ENCODE measurements at places on chromosomes 12 and 14.

DNA sequence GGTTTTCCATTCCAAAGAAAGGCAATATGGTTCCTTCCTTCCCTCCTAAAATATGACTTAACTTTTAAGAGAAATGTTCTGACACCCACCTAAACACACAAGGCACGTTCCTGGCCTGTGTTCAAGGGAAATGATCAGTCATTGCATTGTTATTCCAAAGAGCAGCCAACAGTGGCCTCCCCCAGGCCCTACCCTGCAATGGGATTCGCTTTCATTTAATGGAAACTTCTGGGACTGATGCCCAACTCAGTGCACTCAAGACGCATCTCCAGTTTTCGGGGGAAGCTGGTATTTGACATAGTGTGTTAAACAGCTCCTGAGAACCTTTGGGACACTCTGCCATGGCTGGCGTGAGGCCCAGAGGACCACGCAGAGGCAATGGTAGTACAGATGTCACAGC lies 65.9 kb downstream of the DDX51 start:
- no peak for DNase-seq

- DNase-seq, result no peak
Measured at GRCh38 chr14:106831322-106831720, 1304.9 kb downstream of the TMEM121 start.

DNA sequence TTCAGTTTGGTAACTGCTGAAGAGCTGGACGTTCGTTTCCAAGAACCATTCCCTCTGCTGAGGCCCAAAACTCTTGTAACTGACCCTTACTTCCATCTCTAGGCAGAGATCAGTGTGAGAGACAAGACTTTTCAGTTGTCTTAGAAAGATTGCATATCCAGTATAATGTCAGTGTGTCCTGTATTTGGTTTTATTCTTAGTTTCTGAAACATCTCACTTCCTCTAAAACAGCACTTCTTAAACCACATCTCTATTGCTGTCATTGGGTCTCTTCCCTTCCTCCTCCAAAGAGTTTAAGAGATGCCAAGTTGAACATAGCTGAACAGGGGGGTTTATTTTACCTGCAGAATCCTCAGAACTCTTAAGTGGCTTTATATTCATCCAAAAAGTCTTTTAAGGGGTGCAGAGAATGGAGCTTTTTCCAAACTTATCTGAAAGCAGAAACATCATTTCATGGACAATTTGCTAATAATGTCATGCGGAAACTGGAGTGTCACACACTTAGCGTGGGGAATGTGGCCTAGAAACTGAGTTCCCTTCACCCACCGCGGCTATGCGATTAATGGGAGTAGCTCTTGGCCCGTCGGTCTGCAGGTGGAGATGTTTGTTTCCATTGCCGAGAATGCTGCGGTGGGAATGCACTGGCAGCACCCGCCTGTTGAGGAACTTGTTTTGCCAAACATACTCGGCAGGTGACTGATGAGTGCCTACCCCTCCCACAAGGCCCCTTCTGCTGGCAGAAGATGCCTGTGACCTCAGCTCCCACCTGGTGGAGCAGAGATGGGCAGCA lies 148.2 kb downstream of the ADGRD1 start:
- no peak for DNase-seq

DNA sequence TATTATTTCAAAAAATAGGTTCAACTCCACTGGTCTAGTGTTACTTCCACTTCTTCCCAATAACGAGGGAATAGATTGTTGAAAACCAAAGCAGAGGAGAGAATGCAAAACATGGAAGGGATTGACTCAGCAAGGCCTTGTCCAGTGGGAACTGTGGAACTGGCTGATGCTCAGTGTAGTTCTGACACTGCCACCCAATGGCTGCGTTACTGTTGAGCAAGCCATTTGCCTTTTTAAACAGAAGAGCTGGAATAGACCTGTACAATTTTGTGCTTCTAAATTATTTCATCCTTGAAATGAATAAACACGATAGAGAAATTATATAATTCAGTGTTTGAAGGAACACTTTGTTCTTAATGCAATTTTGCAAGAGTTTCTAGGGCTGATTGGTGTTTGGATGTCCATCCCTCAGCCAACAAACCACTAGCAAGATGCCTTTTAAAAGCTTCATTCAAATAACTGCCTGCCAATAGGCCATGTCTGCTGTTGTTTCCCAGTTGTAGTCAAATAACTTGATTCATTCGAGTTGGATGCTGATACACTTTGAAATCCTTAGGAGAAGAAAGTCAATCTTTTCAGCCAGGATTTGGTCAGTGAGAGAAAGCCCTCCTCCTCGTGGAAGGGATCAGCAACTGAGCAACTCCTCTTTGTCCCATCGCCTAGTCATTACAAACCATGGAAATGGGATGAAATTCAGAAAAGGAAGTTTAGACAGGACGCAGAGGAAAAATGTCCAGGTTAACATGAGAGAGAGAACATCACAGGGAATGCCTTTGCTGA lies 7.3 kb upstream of the MGP start:
- no peak for DNase-seq

- DNase-seq, result no peak
Measured at GRCh38 chr12:75842090-75842489, 189.5 kb downstream of the PHLDA1 start.

GRCh38 chr14:44846232-44846824 lies 115.4 kb downstream of the KLHL28 start:
- DNase-seq, result no peak

DNA sequence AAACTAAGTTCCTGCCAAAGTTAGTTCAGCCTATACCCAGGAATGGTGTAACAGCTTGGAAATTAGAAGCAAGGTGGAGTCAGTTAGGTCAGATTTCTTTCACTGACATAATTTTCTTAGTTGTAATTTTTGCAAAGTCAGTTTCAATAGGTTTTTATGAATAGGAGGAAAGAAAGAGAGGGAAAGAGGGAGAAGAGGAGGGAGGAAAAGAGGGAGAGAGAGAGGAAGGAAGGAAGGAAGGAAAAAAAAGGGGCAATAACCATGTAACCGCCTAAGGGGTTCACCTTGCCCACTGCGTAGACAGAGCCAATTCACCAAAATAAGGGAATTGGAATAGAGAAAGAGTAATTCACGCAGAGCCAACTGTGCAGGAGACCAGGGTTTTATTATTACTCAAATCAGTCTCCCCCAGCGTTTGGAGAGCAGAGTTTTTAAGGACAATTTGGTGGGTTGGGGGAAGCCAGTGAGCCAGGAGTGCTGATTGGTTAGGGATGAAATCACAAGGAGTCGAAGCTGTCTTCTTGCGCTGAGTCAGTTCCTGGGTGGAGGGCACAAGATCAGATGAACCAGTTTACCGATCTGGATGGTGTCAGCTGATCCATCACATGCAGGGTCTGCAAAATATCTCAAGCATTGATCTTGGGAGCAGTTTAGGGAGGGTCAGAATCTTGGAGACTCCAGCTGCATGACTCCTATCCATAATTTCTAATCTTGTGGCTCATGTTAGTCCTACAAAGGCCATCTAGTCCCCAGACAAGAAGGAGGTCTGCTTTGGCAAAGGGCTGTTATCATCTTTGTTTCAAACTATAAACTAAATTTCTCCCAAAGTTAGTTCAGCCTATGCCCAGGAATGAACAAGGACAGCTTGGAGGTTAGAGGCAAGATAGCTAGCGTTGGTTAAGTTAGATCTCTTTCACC lies 126.0 kb upstream of the AMIGO2 start:
- DNase-seq, result no peak

DNA sequence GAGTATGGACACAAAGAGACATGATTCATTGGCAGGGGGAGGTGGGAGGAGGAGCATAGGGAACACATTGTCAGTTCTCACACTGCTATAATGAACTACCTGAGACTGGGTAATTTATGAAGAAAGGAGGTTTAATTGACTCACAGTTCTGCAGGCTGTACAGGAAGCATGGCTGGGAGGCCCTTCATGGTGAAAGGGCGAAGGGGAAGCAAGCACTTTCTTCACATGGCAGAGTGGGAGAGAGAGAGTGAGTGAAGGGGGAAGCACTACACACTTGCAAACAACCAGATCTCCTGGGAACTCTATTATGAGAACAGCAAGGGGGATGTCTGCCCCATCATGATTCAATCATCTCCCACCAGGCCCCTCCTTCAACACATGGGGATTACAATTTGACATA lies 391.8 kb downstream of the BMP4 start:
- DNase-seq, result no peak

GRCh38 chr14:75647640-75648039 lies 13.0 kb downstream of the ERG28 start:
- DNase-seq, result no peak

GRCh38 chr12:85779768-85780167 lies 56.4 kb downstream of the RASSF9 start:
- DNase-seq, result no peak

- DNase-seq, result no peak
Measured at GRCh38 chr12:103288016-103288415, 207.8 kb downstream of the C12orf42 start.

- DNase-seq, result no peak
Measured at GRCh38 chr12:38399711-38400206, 83.2 kb downstream of the ALG10B start.

DNA sequence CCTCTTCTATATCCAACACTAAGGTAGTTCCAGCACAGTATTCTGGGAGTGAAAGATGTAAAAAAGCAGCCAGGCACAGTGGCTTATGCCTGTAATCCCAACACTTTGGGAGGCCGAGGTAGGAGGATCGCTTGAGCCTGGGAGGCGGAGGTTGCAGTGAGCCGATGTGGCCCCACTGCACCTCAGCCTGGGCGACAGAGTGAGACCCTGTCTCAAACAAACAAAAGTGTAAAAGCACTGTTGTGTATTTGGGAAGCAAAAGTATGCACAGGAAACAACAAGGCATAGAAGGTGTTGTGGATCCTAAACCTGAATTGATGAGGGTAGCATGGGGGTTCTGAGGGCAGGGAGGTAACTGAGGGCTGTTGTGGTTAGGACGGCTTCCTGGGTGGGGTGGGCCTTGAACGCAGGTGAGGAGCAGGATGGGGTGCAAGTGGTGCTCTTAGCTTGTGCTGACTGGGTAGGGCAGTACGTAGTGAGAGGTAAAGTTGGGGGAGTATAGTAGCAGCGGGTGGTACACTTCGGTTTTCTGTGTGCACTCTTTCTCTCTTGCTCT lies 64.2 kb downstream of the RASSF3 start:
- no peak for DNase-seq

GRCh38 chr12:93519859-93520258 lies 52.5 kb downstream of the MRPL42 start:
- no peak for DNase-seq

- DNase-seq, result no peak
Measured at GRCh38 chr12:93109551-93110203, 180.6 kb upstream of the EEA1 start.

DNA sequence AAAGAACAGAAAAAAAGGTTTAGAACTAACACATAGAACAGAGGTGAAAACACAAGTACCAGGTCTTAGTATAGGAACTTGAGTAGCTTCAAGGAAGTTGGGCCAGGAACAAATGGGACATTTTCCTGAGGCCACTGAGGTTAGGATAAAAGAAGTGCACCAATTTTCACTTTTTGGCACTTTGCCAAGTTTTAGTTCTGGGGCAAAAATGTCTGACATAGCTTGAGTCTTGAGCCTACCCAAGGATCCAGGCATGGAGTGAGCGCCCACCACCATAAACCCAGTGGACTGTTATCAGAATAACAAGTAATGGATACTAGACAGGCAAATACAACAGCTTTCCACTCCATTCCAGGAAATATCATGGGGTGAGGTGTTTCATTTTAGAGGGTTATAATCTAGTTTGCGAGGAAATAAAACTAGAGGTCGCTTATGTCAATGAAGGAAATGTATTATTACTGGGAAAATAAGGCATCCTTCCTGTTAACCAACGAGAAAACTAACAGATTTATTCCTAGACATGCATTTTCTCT lies 199.7 kb upstream of the HMGA2 start:
- DNase-seq, result no peak

DNA sequence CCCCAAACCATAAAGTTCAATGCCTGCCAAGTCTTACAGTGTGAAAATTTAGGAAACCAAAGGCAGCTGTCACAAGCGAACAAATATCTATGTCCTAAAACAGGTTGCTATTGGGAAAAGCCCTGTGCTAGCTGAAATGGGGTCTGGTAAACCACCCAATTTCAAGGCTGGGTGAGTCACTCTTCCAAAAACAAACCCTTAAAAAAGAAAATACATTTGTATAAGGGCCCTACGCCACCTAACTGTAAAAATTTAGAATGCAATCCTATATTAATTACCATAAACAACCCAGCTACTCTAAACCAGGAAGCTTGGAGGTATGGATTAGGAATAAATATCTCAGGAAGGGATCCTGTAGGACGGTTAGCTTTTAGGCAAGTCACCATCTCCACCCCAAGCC lies 32.1 kb downstream of the PRMT8 start:
- DNase-seq, result no peak

- DNase-seq, result no peak
Measured at GRCh38 chr14:92486881-92487280, 26.7 kb upstream of the RIN3 start.

DNA sequence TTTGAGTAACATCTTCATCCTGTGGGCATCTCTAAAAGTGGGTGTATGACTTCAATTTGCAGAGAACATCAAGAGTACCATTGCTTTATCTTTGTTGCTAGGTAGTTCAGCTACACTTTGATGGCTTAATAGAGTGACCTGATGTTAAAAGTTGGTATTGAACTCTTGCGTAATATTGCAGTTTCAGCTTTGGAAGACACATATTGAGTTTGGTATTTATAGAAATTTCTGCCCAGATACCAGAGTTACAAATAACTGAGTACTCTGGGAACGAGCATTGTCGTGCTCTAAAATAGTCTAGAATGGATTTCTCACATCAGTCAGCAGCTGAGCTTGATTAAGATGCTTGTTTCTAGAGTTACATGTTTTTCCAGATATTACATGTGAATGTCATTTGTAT lies 24.8 kb upstream of the AKAP5 start:
- DNase-seq, result no peak

GRCh38 chr12:92356425-92356824 lies 210.8 kb upstream of the BTG1 start:
- no peak for DNase-seq

DNA sequence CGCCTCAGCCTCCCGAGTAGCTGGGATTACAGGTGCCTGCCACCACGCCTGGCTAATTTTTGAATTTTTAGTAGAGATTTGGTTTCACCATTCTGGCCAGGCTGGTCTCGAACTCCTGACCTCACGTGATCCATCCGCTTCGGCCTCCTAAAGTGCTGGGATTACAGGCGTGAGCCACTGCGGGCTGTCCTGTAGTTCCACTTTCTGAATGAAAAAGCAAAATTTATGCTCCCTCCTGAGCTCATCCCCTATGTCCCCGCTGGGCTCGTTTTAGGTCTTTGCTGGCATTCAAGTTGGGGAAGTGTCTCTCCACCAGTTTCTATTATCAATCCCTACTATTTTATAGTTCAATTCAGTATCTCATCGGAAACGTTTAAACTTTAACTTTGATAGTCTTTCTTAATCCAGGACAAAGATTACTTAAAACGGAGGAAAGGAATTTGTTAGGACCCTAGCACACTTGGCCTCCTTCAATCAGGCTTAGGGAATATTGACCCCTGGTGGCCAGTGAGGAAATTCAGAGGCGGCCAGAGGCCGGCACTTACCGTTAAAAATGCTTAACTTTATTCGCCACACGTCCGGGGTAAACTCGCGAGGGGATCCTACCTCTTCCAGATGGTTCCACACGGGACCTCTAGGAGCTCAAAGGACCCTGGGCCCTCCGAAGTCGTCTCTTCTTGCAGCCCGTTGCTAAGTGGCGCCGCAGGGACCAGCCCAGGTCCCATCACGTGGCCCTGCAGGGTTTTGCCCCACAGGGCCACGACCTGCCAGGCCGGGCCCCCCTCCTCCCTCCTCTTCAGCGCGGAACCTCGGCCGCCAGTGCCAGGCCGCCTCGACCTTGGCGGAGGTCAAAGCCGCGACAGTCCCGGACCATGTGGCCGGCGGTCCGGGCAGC lies 11.4 kb upstream of the DNAL1 start:
- peak; percentile 38 for DNase-seq
